Skin of body (tissue), 3 donors: ENCODE measurements at places on chromosomes 4 and X. TPM values are rescaled to one million over a fixed set of nuclear protein-coding genes. Genes with fewer than 3 reads are reported as not detected.

- no peak for DNase-seq
These were observed 46.0 kb downstream of the HADH start for GRCh38 chr4:108035691-108036090.

GRCh38 chrX:40852586-40852985, 117.2 kb upstream of the MED14 start:
- DNase-seq, result no peak

DNA sequence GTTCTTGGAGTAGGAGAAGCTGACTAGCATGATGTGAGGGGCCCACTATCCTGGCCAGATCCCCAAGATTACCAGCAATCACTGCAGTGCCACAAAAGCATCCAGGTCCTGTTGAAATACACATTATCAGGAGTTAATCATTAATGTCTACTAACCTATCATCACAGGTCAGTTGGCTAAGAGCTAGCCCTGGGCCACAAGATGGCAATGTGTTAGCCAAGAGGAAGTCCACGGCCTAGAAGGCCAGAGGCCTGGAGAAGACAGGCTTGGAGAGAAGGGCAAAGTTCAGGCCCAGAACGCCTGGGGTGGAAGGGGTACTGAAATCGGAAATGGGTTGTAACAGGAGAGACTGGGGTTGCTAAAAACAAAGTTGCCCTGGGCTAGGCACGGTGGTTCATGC, 19.9 kb upstream of the KIAA1210 start:
- no peak for DNase-seq

DNA sequence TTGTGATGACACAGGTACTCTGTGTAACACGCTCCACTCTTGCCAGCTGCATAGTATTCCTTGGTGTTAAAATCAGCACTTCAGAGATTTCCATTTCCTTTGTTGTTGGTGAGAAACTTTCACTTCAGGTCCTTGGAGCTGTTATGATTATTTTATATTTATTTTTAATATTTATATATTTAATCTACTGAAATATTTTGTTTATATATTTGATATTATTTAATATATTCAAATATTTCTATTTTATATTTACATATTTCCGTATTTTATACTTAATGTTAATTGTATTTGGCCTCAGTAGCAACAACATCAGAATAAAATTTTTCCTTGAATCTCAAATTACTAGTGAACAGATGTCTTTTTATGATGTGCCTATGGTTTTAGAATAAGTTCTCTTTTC, 225.3 kb downstream of the MAGEB17 start:
- DNase-seq, result no peak

DNA sequence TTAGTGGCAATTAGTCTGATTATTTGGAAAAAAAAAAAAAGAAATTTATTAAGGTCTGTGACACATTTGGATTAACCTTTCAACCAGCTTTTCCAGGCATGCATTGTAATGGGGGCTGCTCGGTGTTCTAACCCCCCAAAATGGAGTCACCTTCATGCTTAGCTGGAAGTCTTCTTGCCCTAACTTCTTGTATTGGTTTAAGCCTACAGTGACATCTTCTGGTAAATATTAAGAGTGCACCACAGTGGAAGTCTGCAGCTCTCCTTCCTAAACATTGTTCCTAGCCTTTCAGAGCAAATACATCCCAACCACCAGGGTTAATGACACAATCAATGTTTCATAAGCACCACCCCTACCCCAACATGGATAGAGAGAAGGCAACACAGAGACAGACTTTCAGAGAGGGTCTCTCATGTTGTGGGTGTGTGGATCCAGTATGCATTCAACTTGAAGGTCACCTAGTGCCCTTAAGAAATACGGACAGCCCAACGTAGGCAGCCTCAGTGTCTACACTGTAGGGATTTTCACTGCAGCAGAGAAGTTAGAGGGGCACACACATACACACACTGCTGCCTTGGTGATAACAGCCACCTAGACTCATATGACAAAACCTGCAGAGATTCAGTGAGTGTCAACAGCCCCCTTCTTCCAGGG, 142.9 kb upstream of the MBNL3 start:
- no peak for DNase-seq

The ADH4 gene
- not detected for total RNA-seq

The ERCC6L gene
- total RNA-seq, result 1.8 TPM

- no peak for DNase-seq
These were observed 108.9 kb downstream of the AFAP1 start for GRCh38 chr4:7830747-7831146.

- DNase-seq, result no peak
These were observed 194.3 kb downstream of the SOWAHB start for GRCh38 chr4:76703676-76704075.

- DNase-seq, result no peak
These were observed 17.6 kb downstream of the SLC2A9 start for GRCh38 chr4:10003666-10004065.

The RTL5 gene
- total RNA-seq, result 3.9 TPM

GRCh38 chr4:155473420-155474095, 96.8 kb upstream of the MAP9 start:
- DNase-seq, result no peak

- DNase-seq, result no peak
These were observed 31.2 kb downstream of the LRIT3 start for GRCh38 chr4:109879081-109879480.

- no peak for DNase-seq
These were observed 240.8 kb downstream of the STK32B start for GRCh38 chr4:5292101-5292500.

DNA sequence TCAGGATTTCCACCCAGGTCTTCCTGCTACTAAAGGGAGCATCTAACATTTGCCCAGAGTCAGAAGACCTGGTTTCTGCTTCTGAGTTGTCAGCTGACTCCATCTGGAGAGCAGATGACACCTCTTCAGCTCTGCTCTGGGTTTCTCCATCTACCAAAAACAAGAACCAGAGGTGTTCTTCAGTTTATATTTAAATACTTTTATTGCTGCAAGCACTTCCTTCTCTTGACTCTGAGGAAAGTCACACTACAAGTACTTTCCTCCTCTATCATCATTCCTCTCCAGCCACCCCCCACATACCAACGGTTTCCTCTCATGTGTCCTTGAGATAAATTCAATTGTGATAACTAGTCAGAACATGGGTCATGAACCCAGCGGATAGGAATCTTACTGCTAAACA, 88.4 kb downstream of the PPP3CA start:
- peak; percentile 9 for DNase-seq

DNA sequence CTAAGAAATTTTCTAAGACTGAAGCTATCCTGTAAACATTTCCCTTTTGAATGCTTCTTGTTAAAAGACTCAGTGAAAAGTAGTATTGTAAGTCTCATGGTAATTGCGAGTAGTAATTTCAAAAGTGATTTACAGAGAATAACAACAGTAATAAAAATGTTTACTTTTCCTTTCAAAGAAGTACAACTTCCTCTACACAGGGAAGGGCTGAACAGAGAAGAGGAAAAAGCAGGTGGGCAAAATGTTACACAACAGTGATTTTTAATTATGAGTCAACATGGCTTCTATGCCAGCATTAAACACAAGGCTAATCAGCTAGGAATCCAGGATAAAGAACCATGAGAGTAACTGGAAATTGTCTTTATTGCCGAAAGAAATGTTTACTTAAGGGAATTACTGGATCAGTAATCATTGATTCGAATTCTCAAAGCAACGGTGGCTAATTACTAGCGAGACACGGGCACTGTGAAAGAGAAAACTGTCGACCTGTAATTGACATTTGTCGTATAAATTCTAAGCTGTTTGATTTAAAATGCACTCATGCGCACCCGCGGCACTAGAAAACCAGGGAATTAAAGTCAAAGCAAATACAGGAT, 15.4 kb downstream of the UTP3 start:
- DNase-seq, result peak; percentile 15
